ENCODE measurements at places on chromosomes 3 and 15. TPM values are rescaled to one million over a fixed set of nuclear protein-coding genes. Genes with fewer than 3 reads are reported as not detected.

Gene HRG
- not detected for total RNA-seq

Gene FSIP1
- total RNA-seq: 2.1 TPM

- DNase-seq: no peak
Observed at GRCh38 chr15:87118435-87118834, 1038.8 kb downstream of the AGBL1 start.

- DNase-seq: peak; percentile 77
Observed at GRCh38 chr3:169965562-169966427, 812 bp upstream of the SEC62 start.

DNA sequence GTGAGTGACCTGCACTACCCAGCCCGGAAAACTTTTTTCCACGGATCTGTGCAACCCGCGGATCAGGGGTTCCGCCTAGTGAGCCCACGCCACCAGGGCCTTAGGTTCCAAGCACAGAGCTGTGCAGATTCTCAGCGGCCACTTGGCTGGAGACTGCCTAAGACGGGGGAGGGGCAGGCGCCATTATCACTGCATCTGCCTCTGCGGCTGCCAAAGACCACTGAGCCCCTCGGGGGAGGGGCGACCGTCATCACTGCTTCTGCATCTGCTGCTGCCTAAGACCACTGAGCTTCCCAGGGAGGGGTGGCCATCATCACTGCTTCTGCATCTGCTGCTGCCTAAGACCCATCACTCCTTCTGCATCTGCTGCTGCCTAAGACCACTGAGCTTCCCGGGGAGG is 460.2 kb downstream of the OCA2 start:
- peak; percentile 8 for DNase-seq

- no peak for DNase-seq
Observed at GRCh38 chr3:46316206-46316605, 37.7 kb upstream of the CCR2 start.

Data from neural progenitor cell (in vitro differentiated cells).